ENCODE measurements at places on chromosomes 2 and 18. TPM values are rescaled to one million over a fixed set of nuclear protein-coding genes. Genes with fewer than 3 reads are reported as not detected.

KLHL30 gene
- total RNA-seq: not detected

KIF1A gene
- total RNA-seq: 358 TPM

CFAP65 gene
- total RNA-seq: 2.3 TPM

MATN3 gene
- 5.1 TPM for total RNA-seq

TTN gene
- 2.3 TPM for total RNA-seq

PSMA8 gene
- total RNA-seq: 0.46 TPM

FOSL2 gene
- 10.6 TPM for total RNA-seq

TSPYL6 gene
- total RNA-seq: 0.23 TPM

SH3BP4 gene
- 20.5 TPM for total RNA-seq

MPV17 gene
- total RNA-seq: 45.7 TPM

ICA1L gene
- total RNA-seq: 96.4 TPM

WDSUB1 gene
- total RNA-seq: 18.5 TPM
